ENCODE measurements at places on chromosomes 6 and 20.

DNA sequence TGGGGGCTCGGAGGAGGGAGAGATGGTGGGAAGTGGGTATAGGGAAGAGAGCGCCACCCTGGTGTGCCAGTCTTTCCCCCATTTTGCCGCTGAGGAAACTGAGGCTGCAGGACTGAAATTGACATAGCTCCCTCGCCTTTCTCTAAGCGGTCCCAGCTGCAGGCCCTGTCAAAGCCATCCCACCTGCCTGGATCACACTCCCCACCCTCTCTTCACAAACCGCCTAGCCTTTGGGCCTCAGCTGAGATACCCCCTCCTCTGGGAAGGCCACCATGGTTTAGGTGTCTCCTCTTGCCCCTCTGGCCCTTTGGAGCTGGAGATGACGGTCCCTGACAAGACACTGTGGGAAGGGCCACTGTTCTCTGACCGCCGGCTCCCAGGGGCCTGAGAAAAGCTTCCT is 16.9 kb downstream of the SRC start:
- DNase-seq: no peak

- no peak for DNase-seq
Observed at GRCh38 chr6:99307295-99307907, 42.1 kb downstream of the FAXC start.

GRCh38 chr6:14664621-14665315 is 547.2 kb downstream of the CD83 start:
- DNase-seq: peak; percentile 13

GRCh38 chr20:61922411-61922810 is 143.3 kb downstream of the TAF4 start:
- DNase-seq: no peak

GRCh38 chr6:143039548-143039947 is 21.1 kb upstream of the AIG1 start:
- DNase-seq: no peak

DNA sequence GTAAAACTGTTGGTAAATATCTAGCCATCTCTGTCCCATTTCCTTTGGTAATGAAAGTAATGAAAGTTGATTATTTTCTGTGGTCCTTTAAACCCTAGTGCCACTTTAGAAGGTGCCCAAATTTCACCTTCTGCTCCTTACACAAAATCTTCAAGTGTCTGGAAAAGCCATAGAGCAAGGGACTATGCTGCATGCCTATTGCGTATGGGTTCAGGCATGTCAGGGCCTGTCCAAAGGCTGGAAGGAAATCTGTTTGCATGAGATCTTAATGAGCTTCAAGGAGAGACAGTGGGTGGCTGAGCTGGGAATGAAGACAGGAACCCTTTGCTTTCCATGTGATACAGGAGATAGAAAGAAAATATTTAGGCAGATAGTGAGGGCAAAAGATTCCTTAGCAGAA is 66.6 kb upstream of the CCN6 start:
- DNase-seq: no peak

- DNase-seq: no peak
Observed at GRCh38 chr6:138429761-138430160, 25.7 kb downstream of the HEBP2 start.

DNA sequence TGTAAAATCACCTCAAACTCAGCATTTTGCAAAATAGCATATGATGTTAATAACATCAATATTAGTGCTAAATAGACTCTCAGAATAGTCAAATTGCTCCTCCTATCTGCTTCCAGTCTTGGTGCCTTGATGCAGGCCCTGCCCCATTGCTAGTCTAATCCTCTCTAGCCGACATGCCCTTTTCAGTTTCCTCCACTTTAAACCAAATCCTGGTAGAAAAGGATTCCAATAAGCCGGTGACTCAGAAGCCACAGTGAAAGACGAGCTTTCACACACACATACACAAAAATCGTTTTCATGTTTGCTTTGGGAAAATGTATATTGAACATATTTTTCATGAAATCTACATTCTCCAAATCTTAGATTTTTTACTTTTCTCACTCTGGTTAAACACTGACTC is 203.1 kb downstream of the LMBRD1 start:
- no peak for DNase-seq

GRCh38 chr20:61500791-61501321 is 248.8 kb downstream of the CDH4 start:
- no peak for DNase-seq

DNA sequence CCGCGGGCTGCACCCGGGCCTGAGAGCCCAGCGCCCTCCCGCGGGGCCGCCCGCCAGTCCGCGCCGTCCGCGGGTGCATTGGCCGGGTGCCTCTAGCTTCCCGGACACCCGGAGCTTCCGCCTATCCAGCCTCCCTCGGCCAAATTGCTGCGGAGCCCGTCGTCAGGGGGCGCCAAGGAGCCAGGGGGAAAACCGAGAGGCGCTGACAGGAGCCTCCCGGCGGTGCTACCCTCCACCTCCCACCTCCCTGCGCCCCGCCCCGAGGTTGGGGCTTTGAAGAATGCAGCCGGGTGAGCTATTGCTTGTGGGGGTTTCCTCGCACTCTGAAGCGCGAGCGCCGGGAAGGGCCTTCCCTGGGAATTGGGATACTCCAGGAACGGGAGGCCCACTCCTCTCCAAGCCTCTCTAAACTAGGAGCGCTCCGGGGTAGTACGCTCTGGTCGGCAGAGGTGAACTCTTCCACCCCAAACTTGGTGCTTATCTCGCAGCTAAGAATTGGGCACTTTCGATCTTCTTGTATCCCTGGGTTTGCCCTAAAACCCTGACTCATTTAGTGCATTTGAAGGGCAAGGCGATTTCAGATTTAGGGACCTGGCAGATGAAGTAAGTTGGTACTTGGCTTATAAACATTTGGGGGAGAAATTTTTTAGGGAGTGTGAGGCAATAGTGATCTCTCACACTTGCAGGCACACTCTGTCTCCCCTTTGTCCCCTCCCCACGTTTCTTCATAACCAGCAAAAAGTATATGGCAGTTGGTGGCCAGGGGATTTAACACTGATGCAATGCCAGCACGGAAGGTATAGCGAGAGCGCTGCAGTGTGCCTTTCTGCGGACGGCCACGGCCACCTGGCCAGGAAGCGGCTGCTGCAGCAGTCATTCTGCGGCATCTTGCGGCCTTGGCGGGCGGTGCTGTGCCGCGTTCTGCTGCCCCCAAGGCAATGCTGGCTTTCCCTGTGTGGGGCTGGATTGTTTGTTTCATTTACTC is 556 bp downstream of the BEND6 start:
- peak; percentile 55 for DNase-seq

GRCh38 chr20:3420211-3420707 is 12.8 kb upstream of the DNAAF9 start:
- no peak for DNase-seq

GRCh38 chr6:166005944-166006899 is 161.4 kb downstream of the TBXT start:
- no peak for DNase-seq

DNA sequence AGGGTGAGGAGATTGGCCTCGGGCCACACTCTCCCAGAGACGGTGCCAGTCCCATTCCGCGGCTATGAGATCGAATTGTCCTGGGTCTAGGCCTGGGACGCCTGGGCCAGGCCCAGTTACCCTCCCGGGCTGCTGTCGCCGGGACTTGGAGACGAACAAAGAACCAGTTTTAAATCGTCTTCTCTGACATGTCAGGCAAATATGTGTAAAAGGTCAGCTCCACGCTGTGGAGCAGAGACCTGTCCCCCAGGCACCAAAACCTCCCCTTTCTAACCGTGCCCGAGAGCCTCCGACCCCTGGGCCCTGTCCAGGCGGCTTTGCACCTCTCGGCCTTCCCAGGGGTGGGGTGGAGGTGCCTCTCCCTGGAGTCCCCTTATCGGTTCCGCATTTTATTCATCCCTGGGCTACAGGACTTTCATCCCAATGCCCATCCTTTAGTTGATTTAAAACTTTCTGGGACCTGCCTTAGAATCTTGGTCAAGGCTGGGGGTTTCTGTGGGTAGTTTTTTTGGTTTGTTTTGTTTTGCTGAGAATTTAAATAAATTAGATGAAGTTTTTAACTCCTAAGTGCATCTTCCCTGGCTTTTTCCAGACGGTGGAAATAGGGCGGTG is 5.8 kb upstream of the TFAP2A start:
- DNase-seq: no peak

- DNase-seq: no peak
Observed at GRCh38 chr6:93779086-93779841, 359.9 kb upstream of the EPHA7 start.

DNA sequence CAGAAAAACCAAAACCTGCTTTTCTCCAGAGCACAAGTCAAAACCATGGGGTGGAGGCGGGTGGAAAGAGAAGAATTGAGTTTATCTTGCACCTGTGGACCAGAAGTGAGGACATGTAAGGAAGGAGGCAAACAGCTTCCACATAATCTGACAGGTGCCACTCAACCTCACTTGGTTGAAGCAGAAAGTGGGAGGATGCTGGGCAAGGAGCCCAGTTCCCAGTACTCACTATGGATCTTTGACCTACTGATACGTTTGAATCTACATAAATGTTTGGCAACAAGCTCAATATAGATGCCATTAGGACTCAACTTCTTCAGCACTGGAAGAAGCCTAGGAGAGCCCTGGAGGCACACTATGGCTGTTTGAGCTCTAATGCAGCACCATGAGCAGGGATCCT is 285.5 kb downstream of the KIF16B start:
- no peak for DNase-seq
